NCI-H1694 (cell line): ENCODE measurements at places on chromosomes 6 and 20.

- no peak for DNase-seq
Measured at GRCh38 chr6:106452628-106453027, 92.1 kb downstream of the CRYBG1 start.

DNA sequence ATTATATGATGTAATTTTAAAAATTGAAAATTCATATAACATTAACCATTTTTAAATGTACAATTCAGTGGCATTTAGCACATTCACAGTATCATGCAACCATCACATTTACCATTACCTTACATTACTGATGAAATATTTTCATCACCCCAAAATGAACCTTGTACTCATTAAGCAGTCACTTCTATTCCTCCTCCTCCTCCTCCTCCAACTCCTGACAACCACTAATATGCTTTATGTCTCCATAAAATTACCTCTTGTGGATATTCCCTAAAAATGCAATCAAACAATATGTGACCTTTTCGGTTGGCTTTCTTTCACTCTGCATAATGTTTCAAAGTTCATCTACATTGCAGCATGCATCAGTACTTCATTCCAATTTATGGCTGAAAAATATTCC is 45.2 kb downstream of the ZHX3 start:
- DNase-seq: no peak

GRCh38 chr6:25280344-25281074 is 1.3 kb downstream of the CARMIL1 start:
- DNase-seq: no peak

- DNase-seq: no peak
Measured at GRCh38 chr6:96965492-96965891, 41.0 kb downstream of the KLHL32 start.

DNA sequence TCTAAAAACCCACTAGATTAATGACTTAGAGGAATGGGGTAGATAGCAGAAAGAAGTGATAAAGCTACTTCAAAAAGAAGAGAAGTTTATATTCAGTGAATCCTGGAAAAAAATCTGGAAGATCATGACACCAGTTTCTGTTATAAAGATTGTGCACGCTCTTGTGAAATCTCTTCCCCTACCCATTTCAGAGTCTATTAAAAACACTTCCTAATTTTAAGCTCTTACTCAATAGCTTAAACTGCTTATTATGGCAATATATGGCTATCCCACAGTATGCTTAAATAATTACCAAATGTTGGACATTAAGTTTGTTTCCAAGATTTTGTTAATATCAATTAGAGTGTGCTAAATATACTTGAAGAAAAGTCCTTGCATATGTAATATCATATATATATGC is 585.3 kb upstream of the MAN1A1 start:
- DNase-seq: no peak

DNA sequence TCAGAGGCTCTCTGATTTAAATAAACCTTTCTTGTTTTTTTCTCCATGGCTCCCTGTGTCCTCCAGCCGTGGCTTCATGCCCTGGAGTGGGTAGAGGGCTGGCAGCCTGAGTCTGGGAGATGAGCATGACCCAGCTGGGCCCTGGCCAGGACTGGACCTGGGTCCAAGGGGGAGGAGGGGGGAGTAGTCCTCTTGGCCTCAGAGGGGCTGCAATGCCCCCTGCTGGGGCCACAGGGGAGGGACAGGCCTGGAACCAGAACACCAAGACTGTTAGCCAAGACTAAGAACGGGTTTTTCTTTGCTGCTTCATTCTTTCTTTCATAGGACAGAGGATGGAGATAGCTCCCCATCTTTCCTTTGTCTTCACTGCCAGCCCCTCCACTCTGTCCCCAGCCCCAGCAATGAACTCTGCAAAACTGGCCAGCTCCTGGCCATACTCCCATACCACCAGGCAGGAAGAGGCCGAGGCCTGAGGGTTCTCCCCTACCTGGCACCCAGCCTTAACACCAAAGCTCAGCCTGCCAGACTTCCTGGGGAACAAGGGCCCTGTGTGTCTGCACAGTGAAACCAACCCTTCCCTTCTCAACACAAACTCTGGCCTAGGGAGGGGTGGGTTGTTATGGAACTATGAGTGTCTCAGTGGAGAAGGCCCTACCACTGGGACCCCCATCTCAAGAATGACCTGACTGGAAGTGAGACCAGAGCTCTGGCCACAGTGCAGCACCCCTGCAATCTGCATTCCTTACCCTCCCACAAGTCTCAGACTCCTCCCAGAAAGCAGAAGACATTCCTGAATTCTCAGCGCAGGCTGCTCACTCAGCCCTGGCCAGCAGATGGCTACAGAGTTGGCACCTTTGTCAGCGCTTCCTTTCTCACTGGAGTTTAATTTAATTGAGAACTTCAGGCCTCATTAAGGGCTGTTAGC is 11.0 kb downstream of the SLC29A1 start:
- DNase-seq: peak; percentile 13

- no peak for DNase-seq
Measured at GRCh38 chr6:14729129-14729871, 516.6 kb upstream of the JARID2 start.

DNA sequence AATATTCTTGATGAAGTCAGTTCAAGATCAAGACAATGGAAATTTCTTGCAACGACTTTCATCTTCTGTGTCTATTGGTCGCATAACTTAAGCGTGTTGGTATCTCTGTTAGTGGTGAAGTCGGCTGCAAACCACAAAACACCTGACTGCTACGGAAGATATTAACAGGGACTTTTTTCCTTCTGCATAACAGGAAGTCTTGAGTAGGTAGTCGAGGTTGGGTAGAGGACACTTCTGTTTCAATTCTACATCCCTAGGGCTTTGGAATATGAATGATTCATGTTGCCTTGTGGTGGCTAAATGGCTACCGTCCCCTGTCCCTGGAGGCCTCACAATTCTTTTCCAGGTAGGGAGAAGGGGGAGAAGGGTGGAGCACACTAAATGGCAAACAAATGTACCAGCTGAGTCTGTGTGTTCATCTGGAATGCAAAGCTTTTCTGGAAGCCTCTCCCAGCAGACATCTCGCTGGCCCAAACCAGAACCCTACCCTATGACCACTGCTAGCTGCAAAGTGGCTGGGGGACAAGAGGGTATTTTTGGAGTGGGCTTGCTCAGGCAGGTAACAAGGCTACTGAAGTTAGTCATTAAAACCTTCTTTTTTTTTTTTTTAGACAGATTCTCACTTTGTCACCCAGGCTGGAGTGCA is 34.6 kb upstream of the NKX2-2 start:
- no peak for DNase-seq

- DNase-seq: no peak
Measured at GRCh38 chr6:9316831-9317230, 881.5 kb upstream of the SLC35B3 start.

GRCh38 chr6:151478670-151479069 is 15.1 kb upstream of the CCDC170 start:
- no peak for DNase-seq

DNA sequence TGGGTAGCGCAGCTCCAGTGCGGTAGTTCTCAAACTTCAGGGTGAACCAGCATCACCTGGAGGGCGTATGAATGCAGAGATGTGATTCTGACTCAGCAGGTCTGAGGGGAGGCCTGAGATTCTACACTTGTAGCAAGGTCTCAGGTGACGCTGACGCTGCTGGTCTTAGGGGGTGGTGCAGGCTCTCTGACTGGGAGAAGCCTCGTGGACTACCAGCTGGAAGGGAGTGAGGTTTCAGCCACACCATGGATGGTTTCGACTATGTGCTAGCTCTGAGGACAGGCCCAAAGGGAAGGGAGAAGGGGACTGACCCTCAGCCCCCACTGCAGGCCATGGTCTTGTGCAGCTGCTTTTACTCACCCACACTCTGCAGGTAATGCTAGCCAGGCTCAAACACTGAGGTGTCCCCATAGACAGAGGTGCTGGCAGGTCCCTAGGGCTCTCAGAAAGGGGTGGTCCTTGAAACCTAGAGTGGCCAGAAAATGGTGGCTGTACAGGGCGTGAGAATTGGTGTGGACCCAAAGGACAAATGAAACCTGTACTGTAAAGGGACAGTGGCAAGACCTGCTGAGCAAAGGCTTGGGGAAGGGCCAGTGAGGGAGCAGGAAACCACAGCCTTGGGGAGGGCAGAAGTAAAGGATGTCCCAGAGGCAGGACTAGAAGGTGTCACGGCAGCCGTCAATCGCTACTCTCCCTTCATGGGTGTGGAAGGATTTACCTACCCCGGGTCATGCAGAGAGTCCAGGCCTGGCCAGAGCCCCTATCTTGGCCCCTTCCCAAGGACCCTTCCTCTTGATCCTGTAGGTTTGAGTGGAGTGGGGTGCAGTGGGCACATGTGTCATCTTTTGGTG is 52.7 kb downstream of the EBF4 start:
- DNase-seq: no peak

DNA sequence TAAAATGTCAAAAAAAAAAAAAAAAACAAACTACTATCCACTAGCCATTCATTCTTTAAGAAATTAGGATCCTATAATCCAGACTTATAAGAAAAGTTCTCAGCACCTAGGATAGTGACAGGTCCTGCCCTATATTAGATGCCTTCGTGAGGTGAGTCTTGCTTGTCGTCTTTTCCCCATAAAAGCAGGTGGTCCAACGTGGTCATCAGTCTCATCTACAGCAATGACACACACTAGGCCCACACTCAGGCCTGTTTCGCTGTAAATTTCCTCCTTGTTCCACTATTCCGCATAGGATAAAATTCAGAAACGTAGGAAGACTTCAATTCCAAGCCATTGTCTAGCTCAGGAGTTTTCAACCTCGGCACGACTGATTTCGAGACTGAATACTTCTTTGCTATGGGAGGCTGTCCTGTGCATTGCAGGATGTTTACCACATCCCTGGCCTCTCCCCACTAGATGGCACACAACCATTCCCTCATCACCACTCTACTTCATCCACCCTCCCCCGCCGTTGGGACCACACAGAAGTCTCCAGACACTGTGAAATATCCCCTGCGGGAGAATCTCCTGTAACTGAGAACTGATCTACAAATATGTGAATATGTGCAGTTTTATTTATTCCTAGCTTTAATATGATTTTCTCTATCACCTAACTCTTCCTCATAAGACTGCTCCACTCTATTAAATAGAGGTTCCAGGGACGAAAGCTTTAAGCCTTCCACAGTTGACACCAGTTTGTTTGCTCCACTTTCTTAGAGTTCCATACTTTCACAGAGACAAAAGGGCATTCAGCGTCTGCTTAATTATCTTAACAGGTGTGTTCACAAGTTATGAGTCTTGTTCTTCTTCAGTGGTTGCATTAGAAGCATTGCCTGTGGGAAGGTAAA is 346.3 kb downstream of the BMP2 start:
- peak; percentile 24 for DNase-seq

GRCh38 chr6:161407581-161407980 is 133.7 kb upstream of the AGPAT4 start:
- no peak for DNase-seq

DNA sequence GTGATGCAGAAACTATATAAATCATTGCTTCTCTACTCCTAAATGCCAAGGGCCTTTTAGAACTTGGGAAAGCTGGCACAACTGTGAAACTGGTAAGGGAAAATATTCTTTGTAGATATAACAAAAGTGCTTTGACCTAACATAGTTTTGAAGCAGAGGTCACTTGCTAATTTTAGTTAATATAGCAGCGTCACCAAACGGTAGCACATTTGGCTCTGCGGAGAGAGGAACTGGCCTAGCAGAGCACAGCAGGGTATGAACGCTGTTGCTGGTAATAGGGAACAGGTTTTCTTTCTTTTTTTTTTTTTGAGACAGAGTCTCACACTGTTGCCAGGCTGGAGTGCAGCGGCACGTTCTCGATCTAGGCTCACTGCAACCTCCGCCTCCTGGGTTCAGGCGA is 67.4 kb downstream of the ECT2L start:
- DNase-seq: no peak

GRCh38 chr6:39156801-39157200 is 41.8 kb upstream of the SAYSD1 start:
- no peak for DNase-seq

DNA sequence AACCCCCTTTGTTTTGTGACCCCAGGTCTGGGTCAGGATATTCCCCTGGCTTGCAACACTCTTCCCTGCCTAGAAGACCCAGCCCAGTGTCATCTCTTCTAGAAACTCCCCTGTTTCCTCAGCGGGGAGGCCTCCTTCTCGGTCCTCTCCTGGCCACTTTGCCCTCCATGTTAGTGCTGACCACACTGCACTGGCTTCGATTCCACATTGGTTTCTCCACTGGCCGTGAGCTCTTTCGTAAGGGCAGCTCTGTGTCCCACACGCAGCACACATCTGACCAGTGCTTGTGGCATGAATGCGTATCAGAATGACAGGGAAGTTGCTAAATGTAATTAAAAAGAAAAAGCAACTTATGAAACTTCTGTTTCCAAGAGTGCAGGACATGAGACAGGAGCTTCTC is 49.4 kb upstream of the FNDC1 start:
- no peak for DNase-seq

- DNase-seq: no peak
Measured at GRCh38 chr6:65997539-65997938, 290.5 kb upstream of the EYS start.

DNA sequence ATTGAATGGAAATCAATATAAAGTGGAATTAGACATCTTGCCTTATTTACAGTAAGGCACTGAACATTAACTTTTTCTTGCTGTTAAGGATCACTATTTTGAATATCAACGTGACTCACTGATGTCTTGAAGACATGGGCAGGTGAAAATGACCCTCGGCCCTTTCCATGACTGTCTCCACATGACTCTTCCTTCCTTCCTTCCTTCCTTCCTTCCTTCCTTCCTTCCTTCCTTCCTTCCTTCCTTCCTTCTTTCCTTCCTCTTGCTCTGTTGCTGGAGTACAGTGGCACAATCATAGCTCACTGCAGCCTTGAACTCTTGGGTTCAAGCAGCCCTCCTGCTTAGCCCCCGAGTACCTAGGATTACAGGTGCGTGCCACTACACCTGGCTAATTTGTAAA is 52.2 kb upstream of the TOX2 start:
- DNase-seq: no peak

DNA sequence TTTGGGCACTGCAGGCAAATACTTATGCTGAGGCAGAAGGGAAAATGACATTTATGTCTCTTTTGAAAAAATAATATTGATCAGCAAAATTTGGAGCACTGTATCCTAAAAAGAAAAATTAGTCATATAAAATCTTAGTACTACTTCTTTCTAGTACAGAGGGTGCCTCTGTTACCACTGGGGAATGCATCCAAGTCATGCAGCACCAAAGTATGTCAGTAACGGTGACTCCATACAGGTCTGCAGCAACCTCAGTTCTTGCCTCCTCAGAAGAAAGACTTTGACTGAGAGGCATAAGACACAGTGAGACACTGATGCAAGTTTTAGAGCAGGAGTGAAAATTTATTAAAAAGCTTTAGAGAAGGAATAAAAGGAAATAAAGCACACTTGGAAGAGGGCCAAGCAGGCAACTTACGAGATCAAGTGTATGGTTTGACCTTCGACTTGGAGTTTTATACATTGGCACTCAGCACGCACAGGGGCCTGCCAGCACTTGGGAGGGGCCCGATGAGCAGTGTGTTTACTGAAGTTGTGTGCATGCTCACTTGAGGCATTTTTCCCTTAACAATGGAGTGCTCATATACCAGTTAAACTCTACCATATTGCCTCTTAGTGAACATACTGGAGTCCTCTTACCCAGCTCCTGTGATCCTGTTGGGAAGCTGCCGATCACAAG is 1244.8 kb downstream of the EPHA7 start:
- DNase-seq: no peak
